ENCODE measurements at places on chromosomes 11 and 22.

DNA sequence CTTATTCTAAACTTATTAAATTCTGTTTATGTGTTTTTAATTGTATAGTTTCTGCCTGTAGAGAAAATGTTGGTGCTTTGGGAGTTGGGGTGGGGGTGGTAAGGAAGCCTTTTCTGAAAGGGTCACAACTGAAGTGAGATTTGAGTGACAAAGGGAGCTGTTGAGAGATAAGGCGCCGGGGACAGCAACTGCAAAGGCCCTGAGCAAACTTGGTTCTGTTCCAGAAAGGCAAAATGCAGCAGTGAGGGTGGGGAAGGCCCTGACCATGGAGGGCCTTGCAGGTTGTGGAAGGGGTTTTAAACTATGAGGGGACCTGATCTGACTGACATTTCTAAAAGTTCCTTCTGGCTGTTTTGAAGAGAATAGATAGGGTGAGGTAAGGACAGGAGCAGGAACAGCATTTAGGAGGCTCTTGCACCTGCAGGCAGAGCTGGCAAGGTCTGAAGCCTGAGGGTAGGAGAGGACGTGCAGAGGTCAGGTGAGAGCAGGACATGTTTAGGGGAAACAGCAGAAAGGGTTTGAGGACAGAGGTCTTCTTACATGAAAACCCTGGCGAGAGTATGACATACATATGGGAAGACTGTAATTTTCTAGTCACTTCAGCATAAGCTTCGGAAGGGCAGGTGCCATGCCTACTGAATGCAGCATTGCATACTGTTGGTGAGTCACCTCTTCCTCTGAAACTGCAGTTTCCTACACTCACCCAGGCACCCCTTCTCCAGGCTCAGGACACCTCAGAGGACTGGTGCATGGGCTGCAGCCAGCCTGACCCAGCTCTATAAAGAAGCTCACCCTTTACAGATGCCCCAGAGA, 190.7 kb downstream of the SNX19 start:
- no peak for DNase-seq

DNA sequence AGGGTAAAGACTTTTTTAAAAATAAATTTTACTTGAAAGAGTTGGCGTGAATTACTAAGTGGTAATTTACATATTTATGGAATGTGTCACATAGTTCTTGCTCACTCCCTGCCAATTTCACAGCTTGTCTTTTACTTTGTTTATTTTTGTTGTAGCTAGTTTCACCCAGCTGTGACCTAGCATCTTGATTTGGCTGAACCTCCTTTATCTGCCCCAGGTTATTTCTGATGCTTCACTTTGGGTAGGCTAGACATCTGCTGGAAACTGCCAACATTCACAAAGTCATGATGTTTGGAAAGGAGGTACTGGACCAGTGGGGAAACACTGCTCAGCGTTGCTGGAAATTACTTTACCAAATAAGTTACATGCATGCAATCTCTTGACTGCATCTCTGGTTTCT, 1676.0 kb upstream of the RAG2 start:
- DNase-seq: no peak

DNA sequence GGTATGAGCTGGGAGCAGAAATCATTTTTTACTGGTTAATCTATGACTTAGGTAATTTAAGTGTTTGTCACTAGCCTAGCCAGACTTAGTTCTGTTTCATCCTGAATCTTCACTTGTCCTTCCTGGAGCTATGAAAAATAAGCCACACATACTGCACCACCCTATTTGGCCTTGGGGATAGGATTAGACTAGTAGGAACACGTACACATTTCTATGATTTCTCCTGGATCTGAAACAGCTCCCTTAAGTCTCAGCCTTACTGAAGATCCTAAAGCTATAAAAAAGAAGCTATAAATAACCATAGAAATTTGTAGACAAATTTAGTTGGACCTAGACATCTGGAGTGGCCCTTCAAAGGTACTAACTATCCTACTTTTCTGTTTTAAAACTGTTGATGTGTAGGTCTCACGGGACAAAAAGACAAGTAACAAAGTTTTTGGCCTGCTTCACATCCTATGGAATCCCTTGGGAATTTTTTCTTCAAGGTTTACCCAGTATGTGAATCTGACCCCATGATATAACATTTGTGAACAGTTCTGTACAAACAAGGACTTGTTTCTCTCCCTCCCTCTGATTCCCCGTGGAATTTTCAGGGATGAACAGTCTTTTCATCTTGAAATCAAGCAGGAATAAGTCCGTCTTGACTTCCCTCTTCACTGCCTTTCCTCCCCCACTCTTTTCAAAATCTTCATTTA, 275.0 kb downstream of the FAM76B start:
- DNase-seq: no peak

DNA sequence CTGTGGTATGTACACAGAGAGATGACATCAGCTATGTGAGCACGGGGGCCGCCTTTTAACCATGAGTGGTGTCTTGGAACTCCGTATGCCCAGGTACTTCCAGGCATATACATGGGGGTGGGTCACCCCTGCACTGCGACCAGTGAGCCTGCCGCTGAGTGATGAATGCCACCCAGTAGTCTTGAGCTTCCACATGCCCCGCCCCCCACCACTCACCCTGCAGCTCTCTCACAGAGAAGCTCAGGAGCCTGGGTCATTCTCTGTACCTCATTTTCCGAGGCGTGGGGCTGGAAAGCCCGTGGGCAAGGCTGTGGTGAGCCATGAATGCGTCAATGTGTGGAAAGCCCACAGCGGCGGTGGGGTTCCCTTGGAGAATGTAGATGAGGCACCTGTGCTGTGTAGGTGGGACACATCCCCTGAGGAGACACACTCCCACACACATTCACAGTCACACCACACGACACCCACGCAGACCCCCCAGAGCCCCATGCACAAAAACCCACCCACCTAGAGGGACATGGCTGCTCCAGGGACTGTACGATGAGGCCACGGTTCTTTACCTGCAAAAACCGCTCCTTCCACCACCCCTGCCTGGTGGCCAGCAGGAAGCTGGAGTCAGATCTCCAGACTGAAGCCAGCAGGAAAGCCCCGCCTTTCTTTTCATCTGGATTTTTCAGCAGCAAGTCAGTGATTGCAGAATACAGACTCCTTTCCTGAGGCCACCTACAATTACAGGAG, 67.6 kb downstream of the PIWIL3 start:
- DNase-seq: no peak

DNA sequence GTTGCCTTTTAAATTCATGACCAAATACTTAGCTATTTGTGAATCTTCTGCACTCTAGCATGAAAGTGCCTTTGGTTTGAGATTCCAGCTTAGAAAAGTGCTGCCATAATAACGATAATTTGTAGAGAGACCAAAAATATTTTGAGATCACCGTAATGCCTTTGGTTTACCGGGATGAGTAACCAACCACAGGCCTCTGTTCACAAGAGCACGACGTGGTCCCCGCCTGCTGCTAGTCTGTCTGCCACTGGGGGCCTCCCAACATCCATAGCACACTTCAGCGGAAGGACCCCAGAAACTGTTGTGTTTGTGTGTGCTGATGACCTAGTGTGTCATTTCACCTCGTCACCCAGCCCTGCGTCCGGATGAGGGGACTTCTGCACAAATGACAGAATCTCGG, 67.0 kb upstream of the RASSF10 start:
- DNase-seq: no peak

DNA sequence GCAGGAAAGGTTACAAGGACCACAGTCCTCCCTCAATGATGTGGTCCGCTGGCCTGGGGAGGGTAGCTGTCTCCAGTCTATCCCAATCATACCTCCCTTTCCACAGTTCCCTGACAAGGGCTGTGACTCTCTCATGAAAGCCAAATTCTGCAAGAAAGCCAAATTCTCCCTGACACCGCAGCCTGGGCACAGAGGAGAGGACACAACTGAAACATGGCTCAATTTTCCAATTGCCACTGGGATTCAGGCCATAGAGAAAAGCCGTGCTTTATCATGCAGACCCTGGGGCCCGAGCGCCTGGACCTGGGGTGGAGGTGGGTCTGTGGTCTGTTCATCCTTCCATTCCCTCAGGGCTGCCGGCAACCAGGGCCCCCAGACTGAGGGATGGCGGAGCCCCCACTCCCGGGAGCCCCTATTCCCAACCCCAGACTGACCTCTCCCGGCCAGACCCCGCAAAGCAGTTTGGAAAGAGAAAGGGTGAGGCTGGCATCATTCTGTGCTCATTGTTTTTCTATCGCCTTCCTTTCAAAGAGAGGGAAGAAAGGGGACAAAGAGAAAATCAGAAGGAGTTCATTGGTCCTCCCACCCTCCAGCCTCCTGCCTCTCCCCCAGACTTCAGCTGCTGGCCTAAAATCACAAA, 239.5 kb downstream of the BUD13 start:
- no peak for DNase-seq

DNA sequence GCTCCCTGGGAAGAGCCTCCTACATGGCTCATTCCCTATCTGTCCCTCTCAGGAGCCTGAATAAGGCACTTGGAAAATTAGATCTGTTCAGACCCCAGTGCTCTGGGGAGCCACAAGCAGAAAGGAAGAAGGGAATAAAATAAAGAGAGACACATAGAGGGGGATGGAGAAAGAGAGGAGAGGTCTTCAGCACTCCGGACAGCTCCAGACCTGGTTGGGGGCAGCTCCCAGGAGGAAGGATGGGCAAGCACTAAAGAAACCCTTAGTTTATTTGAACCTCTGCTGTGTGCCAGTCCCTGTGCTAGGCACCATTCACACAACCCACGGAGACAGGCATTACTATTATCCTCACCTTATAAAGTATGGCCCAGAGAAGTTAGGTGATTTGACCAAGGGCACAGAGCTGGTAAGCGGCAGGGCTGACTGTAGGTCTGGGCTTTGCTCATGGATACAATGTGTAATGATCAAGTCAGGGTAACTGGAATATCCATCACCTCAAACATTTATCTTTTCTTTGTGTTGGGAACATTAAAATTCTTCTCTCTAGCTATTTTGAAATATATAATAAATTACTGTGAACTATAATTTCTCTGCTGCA, 53.7 kb upstream of the LRRC32 start:
- DNase-seq: no peak

GRCh38 chr11:68521969-68522652, 61.6 kb downstream of the PPP6R3 start:
- no peak for DNase-seq

DNA sequence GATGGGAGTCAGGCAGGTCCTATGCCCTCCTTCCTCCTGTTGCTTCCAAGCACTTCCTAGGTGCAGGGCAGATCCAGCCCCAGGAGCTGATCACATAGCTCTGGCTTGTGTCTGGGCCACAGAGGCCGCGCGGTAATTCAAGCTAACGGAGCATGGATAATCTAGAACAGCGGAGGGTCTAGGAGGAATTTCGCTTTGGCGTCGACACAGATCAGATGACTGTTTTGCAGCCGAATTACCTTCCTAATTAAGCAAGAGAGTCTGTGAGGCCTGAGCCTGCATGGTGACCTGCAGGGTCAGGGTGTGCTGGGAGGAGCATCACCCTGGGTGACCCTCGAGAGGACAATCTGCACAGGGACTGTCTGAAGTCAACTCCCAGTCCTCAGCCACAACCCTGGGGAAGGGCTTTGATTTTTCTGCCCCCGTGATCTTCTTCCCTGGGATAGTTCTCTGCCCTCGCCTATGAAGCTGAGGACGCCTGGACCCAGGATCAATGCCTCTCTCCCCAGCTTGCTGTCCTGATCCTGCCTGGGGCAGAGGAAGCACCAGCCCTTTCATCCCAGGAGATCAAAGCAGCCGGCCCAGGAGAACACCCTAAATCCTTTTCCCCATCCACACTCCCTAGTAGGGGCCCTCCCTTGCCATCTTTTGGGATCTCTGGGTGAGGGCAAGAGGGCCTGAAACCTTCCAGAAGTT, 11.0 kb downstream of the NECTIN1 start:
- DNase-seq: no peak

DNA sequence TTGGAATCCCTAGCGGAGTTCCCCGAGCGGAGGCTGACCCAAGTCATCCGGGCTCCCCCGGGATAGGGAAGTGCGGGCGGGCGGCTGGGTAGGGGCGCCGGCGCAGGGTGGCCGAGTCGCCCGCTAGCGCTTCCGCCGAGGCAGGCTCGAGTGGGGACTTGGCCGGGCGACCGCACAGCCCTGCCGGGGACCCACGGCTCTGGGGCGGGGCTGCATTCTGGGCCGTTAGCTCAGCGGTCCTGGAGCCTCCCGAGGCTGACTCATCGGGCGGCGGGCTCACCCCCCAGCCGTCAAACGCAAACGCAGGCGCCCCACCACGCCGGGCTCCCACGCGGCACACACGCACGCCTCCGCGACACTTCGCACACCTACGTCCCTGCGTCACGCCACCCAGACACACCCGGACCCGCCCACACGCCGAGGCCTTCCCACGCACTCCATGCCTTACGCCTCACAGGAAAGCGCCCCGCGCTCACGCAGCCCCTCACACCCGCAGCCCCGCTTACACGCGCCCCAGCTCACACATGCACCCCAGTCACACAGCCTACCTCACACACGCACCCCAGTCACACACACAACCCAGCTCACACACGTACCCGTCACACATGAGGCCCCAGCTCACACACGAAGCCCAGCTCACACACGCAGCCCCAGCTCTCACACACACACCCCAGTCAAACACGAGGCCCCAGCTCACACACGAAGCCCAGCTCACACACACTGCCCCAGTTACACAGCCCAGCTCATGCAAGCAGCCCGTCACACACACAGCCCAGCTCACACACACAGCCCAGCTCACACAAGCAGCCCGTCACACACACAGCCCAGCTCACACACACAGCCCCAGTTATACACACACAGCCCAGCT, 1.2 kb downstream of the PHLDB1 start:
- peak; percentile 74 for DNase-seq

GRCh38 chr22:22086501-22087158, 104.0 kb upstream of the TOP3B start:
- DNase-seq: no peak

DNA sequence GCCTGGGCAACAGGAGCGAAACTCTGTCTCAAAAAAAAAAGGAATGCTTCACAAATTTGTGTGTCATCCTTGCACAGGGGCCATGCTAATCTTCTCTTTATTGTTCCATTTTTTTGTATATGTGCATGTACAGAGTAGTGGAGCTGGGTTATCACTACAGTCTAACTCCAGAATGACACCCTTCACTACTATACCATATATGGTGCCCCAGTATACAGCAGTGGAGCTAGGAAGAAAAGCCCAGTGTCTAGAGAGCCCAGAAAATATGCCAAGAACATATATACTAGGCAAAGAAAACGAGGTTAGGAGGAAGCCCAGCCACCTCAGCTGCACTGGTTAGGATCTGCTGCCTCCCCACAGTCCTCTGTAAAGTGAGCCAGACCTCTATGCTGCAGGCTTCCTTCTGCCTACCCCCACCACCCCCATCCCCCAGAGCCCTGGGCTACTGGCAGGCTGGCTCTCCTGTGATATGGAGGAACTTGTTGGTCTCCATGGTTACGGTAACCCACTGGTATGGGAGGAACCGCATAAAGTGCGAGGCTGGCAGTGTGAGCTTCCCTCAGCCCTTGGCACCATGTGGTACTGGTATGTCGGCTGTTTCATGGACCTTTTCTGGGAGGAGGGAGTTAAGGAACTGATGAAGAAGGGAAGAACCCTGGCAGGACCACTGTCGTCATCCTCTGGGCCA, 34.3 kb downstream of the RCOR2 start:
- DNase-seq: no peak

- DNase-seq: no peak
These were observed 38.7 kb downstream of the BUD13 start for GRCh38 chr11:116733969-116734508.

- no peak for DNase-seq
These were observed 335 bp downstream of the TMEM138 start for GRCh38 chr11:61362542-61362875.

Data from stimulated activated CD4-positive, alpha-beta T cell treated with anti-CD3 and anti-CD28 coated beads, TNF-alpha, amount 100 ng/mL, for 1 hour (primary cell).